ENCODE measurements at places on chromosomes 1 and 21.
A peak's percentile ranks its signal among the peaks of the same experiment; 100 is the strongest.

DNA sequence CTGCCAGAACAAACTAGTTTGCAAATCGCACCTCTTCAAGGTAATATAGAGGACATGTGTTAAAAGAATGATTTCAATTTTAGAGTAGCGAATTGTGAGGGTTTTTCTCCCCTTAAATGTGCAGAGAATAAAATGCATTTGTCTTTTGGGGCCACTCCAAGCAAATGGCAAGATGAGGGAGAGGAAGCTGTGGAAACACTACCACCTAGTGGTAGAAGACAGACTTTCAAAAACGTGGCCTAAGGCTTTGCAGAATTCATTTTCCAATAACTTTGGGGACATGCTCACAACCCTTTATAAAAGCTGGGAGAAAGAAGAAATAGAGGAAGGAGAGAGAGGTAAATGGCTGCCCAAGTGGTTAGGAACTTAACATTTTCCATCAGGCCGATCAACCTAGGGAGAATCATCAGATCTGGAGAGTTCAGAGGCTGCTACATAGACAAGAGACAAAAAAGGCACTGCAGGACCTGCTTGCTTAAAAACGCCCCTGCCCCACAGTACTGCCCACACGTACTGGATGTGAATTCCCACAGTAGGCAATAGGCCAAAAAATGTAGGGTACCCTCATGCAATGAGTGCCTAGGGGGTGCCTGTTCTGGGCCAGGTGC, 15.7 kb upstream of the RCAN1 start:
- peak; percentile 75 for DNase-seq

DNA sequence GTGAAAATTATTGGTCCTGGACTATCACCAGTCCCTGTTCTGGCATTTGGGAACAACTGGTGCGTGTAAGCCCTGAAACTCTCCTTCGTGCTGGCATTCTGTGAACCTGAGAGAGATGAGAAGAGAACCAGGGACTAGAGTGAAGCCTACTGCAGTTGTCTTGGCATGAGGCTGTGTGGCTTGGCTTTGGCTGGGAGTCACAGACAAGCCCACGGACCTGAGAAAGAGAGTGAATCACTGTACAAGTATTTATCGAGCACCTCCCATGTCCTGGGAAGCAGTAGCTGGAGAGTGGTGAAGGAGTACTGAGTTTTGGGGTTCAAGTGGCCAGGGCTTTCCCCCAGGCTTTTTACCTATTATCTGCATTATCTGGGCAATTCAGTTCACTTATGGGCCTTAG, 63.3 kb downstream of the FGGY start:
- DNase-seq, result no peak

DNA sequence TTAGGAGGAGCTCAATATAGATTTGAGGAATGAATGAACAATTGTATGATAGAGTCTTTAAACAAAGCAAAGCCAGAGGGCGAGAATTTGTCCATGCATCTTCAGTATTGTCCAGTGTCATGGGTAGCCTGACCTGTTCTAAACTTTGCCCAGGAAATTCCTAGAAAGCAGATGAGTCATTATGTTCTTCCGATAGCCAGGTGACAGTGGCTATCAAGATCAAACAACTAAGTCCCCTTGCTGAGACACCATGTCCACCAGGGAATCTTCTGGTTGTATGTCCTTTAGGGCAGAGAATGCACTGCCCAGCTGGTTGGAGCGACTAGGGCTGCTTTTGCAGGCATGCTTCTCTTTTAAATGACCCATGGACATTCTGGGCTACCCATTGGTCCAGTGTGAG, 1.8 kb upstream of the SLC26A9 start:
- DNase-seq, result no peak

- no peak for DNase-seq
Observed at GRCh38 chr1:181674617-181675016, 191.3 kb downstream of the CACNA1E start.

DNA sequence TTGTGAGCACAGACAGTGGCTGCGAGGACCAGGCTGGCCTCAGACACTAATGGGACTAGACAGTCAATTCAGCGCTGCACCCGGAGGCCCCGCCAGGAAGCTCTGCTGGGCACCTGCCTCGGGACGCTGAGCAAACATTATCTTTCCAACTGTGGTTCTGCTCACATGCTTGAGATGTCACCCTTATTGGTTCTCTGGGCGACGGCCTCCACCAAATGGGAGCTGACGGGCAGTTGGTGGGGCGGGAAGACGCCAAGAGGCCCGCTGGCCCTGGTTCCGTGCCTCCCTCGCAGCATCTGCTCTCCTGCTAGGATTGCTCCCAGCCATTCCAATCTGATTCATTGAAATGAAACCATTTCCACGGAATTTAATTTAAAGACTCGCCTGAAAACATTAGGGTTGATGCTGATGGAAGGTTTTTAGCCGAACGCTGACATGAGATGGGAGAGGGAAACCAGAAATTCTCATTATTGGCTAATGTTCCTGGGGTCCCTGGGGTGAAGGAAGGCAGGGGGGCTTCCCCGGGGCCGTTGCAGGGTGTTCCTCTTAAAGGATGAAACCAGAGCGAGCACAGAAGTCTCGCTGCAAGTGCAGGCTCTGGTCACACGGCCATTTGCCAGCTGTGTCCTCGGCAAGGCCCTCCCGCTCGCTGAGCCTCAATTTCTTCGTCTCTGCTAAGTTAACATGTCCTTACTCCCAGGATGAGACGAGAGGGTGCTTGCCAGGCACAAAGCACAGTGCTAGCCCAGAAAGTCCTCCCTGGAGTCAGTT, 512.2 kb downstream of the NPHP4 start:
- DNase-seq, result no peak

DNA sequence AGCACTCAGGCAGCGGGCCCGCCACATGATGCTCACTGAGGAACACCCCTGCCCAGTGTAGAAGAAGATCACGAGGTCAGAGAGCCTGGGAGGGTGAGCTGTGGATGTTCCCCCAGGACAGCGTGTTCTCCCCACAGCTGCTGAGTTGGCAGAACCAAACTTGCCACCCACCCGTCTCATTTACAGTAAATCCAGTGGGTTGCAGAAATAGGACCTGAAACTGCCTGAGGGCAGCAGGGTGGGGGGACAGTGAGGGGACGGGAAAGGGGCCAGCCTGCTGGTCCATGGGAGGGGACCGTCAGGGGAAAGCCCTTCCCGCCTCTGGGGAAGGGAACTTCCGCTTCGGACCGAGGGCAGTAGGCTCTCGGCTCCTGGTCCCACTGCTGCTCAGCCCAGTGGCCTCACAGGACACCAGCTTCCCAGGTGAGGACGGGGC, at the start of gene C1QB:
C1QB (plus strand) TSS at position 356 of the 436 bp plus-strand sequence. CDS start 6,227 bp downstream, outside the sequence.
- DNase-seq, result no peak

- DNase-seq, result no peak
Observed at GRCh38 chr1:39539252-39539790, 37.3 kb downstream of the PABPC4 start.

DNA sequence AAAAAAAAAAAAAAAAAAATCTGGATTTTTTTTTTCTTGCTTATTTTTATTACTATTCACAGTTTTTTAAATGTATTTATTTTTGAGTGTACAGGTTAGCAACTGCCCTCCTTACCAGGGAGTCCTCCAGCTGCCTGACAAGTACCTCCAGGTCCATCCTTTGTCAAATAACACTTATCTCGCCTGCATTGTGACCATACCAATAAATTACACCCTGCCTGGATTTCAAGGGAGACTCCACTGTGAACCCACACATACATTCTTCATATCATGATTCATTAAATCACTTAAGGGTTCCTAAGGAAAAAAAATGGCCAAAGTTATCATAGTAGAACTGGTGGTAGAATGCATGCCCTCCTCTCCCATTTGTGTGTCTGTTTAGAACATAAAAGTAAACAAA, 38.4 kb downstream of the EEIG2 start:
- no peak for DNase-seq

DNA sequence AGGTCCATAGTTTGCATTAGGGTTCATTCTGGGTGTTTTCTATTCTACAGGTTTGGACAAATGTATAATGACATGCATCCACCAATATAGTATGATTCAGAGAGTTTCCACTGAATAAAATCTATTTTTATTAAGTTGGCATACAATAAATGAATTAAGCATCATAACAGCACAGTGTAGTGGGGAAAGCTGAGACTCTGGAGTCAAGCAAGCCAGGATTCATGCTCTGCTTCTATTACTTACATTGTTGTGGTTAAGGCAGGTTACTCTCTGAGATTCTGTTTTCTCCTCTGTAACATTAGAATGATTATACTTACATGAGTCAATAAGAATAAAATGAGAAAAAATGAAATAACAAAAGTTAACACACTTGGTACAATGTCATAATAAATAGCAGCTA, 131.3 kb downstream of the SLC30A10 start:
- DNase-seq, result no peak

DNA sequence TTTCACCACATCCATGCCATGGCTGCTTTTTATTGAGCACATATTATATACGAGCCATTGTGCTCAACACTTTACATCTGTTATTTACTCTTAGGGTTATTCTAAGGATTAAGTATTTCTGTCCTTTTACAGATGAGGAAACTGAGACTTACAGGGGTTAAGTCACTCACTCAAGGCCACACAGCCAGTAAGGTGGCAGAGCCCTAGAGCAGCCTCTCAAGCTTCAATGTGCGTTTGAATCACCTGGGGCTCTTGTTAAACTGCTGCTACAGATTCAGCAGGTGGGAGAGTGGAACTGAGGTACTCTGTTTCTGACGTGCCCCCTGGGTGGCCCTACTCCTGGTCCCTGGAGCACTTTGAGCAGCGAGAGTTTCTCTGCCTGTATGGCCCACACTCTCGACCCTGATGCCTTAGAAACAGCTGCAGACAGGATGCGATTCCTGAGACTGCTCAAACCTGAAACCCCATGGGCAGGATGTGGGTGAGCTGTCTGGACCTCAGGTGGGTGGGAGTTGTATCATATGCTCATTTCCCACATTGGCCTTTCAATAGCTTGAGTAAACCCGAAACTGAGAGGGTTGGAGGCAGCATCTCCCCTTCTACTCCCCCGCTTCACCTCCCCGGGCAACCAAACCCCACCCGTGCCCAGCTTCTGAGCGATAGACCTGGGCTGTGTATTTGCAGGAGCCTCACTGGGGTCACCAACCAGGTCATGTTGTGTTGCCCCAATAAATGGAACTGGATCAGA, 59.3 kb downstream of the MAN1C1 start:
- peak; percentile 82 for DNase-seq

GRCh38 chr1:6260433-6260934, 414 bp downstream of the GPR153 start:
- no peak for DNase-seq

DNA sequence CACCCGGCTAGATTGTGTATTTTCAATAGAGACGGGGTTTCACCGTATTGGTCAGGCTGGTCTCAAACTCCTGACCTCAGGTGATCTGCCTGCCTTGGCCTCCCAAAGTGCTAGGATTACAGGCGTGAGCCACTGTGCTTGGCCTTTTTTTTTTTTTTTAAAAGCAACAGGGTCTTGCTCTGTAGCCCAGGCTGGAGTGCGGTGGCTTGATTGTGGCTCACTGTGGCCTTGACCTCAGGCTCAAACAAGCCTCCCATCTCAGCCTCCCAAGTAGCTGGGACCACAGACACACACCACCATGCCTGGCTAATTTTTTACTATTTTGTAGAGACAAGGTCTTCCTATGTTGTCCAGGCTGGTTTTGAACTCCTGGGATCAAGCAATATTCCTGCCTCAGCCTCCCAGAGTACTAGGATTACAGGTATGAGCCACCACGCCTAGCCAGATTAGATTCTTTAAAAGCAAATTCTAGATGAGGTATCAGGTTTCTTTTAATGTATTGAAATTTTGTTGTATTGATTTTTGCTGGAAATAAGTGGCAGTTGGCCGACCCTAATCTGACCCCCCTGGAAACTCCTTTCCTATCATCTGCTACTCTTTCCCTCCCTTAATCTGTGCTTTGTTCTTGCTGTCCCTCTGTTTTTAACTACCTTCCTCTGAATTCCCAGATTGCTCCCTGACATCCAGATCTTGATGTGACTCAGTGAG, 26.6 kb downstream of the ZFYVE9 start:
- DNase-seq, result no peak

DNA sequence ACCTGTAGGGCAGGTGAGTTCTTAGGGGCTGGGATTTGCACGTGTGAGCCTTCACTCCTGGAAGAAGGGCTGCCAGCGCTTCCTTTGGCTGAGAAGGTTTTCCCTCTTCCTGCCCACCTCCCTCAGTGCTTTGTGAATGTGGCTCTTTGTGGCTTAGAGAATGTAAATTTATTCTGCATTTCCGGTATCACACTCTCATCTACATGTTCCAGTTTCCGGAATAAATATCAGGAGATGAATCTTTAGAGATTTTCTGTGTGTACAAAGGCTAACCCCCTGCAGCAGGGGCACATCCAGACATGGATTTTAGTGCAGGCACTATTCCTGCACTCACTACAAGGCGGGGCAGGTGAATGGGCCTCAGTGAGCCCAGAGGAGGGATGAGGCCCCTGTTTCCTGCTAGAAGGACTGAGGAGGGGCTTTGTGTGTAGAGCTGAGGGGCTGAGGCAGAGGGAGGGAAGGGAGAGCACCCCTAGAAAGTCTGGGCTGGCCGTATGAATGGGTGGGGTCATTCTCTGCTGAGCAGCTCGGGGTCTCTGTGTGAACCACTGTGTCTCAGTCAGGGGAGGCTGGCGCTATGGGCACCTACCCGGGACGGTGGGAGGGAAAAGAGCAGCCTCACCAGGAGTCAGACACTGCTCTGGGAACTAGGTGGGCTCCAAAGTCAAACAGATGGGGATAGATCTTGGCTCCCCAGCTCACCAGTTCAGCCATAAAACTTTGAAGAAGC, 207.5 kb downstream of the MATN1 start:
- no peak for DNase-seq

- DNase-seq, result no peak
Observed at GRCh38 chr1:204424621-204425020, 13.0 kb upstream of the PPP1R15B start.

DNA sequence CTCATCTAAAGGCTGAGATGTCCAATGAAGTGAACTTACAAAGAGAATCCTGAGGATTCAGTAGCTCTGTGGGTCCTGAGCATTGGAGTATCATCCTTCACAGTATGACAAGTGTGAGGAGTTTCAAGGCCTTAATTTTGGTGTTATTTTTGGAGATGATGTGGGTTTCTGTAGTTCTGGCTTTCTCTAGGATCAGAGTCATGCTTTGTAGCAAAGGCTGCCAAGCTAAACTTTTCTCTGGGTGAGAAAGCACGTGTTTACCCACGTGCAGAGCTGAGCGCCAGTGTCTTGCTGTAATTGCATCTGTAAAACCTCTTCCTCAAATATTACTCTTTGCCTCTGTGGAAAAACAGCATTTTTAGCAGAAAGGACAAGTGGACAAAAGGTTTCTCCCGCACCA, 387.8 kb upstream of the LYPLAL1 start:
- no peak for DNase-seq

DNA sequence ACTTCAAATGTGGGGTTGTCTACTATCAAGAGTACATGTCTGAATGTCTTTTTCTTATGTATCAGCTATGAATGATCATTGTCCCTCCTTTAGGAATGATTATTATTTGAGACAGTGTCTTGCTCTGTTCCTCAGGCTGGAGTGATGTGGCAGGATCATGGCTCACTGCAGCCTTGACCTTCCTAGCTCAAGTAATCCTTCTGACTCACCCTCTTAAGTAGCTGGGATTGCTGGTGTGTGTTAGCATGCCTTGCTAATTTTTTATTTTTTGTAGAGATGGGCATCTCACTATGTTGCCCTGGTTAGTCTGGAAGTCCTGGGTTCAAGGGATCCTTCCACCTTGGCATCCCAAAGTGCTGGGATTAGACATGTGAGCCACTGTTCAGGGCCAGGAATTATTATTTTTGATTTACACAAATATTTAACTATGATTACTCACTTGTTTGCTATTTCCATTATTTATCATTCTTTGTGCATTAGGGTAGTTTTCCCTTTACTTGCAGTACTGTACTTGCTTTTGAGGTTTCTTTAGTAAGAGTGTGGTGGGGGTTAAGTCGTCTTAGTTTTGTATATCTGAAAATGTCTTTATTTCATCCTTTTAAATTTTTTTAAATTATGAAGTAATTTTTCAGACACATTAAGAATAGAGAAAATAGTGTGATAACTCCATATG, 12.8 kb downstream of the S100A7 start:
- no peak for DNase-seq
